ENCODE measurements at places on chromosomes 1 and 21. TPM values are rescaled to one million over a fixed set of nuclear protein-coding genes. Genes with fewer than 3 reads are reported as not detected.

DNA sequence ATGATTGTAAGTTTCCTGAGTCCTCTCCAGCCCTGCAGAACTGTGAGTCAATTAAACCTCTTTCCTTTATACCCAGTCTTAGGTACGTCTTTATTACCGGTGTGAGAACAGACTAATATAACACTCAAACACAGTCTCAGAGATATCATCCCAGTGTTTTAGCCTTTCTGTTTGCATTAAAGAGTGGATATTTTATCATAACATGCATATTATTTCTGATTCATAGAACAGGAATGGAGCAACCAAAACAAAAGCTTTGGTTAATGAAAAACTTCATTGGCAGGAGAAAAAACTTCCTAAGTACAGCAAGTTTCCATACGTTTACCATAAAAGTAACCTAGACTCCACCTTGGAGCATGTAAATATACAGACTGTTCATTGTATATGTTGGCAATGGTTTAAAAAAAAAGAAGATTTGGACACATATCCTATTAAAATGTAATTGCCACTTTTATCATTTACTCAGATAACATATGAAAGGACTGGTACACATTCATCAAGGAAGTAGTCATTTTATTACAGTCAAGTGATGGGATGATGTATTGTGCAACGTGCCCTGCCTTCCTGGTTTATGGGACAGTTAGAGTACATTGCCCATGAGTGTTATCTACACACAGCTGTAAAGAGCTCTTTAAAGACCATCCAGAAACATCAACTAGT, 144.8 kb downstream of the ETS2 start:
- no peak for DNase-seq

GRCh38 chr21:39842741-39843459, 24.3 kb upstream of the PCP4 start:
- DNase-seq = no peak

GRCh38 chr1:52533713-52534112, 19.2 kb downstream of the TUT4 start:
- no peak for DNase-seq

- no peak for DNase-seq
Measured at GRCh38 chr21:15139898-15140297, 75.1 kb upstream of the NRIP1 start.

DNA sequence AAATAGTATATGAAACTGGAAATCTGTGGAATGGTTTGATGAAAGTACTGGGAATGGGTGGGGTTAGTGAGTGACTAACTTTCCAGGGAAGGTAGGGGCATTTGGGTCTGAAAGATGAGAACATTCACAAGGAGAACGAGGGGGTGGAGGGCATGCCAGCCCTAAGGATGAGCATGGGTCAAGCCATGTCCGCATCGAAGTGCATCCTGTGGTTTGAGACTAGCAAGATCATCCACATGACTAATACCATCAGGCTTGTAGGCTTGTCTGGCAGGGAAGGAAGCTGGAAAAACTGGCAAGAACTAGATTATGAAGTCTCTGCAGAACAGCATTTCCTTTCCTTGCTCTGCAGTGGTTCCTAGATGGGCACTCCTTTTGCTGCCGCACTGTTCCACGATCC, 70.4 kb upstream of the UBE2U start:
- no peak for DNase-seq

DNA sequence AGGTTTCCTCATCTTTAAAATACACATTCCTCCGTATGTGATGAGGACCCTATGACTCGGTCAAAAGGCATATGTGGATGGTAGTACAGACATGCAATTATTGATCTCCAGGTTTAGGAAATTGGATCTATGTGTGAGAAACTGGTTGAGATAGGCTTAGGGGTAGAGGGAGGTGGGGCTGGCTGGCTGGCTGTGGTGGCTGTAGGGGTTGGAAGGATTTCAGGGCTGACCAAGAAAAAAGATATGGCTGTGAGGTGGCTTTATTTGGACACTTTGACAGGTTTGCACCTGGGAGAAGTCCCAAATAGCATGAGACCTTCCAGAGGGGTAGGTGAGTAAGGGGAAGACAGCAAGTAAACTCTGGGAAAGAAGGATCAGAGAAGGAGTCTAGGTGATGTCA, 39.6 kb upstream of the ADAM30 start:
- no peak for DNase-seq

DNA sequence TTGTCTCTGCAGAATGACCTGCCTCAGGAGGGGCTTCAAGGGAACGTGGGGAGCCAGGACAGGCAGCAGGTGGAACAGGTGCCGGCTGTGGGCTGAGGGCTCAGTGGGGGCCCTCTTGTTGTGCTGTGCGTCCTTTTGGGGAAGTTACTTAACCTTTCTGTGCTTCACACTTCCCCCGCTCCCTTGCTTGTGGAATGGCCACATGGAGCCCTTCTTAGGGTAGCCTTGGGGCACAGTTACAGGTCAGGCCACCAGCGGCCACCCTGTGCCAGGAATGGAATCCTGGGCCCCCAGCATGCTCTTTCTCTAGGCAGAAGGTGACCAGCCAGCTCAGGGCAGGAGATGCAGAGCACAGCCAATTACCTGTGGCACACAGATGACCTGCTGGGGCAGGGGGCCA, 2.6 kb downstream of the IKBKE start:
- DNase-seq = no peak

DNA sequence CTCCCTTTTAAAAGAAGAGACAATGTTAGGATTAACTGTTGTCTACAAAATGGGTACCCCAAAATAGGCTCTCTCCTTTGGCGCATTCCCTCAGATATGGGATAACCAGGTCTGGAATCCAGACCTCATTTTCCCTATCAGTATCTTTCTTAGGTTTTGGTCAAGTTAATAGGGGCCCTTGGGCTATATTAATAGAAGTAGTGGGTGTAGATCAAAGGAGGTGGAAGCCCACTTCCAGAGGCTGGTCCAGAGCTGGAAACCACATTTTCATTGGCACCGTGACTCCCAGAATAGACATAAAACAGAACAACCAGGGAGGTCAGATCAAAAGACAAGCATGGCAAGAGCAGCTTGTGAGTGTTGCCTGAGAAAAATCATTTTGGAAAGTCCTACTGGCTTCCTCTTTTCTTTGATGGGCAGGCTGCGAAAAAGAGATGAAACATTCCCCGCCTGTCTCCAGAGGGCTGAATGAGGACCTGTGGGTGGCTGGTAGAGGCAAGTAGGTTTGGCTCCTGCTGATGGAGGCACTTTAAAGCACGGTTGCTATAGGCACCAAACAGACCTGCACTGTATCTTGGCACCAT, 25.8 kb upstream of the KIF21B start:
- DNase-seq = no peak

GRCh38 chr1:70979881-70980280, 67.7 kb downstream of the PTGER3 start:
- no peak for DNase-seq

DNA sequence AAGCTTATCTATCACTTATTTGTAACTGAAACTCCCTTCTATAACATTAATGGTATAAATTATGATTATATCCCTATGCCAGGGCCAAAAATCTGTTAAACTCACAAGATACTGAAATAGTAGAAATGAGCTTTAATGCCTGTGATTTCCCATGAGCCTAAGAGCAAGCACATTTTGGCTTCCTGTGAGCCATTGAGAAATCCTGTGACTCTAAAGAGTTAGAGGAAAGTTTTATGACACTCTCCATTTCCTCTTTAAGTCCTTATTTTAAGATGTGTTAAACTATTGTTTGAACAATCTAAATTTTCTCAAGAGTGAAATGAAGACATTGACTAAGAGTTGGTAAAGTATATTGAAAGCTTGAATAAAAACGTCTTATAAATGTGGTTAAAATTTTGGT, 45.6 kb downstream of the SUCO start:
- DNase-seq = no peak

- no peak for DNase-seq
Measured at GRCh38 chr1:22930240-22930912, 42.3 kb downstream of the LACTBL1 start.

DNA sequence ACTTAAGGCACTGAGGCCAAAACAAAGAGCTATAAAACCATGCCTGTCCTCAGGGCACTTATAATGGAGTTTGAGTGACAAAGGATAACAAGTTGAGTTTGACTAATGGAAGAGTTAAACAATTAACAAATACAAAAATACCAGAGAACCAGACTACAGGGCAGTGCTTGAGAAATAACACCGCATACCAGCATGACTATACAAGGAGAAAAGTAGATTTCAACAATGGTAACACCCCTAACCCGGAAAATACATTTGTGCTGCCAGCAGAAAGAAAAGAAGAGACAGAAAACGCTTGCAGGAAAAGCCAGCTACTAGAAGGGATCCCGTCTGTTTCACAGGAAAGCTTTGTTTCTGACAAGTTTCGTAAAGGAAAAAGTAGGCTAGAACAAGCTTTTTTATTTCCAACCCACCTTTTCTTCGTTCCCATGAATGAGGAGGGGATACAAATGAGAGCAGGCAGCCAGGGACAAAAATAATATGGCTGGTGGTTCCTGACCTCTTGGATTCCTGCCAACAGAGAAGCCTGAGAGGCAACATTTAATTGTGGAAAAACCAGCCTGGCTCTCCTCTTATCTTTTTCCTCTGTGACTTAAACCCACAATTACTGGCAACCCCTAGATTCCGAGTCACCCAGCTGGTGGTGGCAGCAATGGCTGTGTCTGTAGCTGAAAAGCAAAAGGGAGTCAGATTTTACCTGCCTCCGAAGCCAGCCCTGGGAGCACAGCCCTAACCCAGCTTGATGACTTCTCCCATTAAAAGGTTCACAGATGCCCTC, 56.5 kb downstream of the WLS start:
- no peak for DNase-seq

- DNase-seq = no peak
Measured at GRCh38 chr1:157519451-157519850, 32.9 kb downstream of the FCRL5 start.

GRCh38 chr21:25330266-25330665, 277.0 kb downstream of the MRPL39 start:
- no peak for DNase-seq

DNA sequence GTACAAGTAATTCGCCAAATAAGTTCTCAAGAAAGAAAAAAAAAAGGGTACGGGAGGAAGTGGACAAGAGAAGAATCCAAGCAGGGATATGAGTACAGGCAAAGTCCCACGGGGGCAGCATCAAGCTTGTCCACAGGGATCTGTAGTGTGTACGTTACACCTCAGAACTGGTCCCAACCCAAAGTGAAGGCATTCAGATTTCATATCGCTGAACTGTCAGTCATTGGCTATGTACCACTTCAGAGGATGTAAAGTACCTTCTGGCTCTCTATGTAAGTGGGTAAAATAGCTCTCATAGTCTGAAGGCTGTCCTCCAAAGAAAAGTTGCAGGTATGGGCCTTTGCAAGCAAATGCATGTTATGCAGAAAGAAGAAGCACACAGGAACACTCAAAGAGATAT, 8.1 kb upstream of the CLCA4 start:
- DNase-seq = no peak

DNA sequence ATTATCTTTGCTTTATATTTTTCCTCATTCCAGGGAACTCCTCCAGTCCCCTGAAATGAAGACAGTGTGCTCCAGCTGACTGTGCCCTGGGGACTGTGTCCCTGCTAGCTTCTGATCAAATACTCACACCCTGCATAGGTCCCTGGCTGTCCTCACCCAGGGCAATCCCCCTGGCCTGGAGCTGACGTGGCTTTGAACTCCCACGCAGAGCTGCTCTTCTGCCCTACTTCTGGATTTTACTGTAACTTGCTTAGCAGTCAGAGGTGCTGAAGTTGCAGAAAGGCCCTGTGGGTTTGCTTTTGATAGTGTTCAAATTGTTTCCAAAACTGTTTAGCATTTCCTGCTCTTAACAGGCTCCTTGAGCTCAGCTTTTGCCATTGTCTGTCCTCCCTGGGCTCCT, 186.5 kb downstream of the FASLG start:
- DNase-seq = no peak

GRCh38 chr1:89121641-89122040, 4.3 kb downstream of the GBP2 start:
- DNase-seq = no peak

DNA sequence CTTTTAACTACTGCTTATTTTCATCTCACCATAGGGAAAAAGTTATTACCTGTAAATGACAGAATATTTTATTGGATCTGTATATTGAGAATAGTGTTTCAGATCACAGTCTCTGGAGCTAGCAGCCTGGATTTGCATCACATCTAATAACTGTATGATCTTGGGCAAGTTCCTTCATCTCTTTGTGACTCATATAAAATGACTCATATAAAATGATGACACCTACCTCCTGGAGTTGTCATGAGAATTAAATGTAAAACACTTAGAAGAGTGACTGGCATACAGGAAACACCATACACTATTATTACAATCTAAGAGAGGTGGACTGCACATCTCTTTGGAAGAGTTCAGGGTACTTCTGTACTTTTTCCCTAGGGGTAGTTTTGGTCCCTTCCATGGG, 421.3 kb downstream of the NEGR1 start:
- DNase-seq = no peak

- DNase-seq = no peak
Measured at GRCh38 chr1:116252785-116253184, 120.3 kb upstream of the ATP1A1 start.

DNA sequence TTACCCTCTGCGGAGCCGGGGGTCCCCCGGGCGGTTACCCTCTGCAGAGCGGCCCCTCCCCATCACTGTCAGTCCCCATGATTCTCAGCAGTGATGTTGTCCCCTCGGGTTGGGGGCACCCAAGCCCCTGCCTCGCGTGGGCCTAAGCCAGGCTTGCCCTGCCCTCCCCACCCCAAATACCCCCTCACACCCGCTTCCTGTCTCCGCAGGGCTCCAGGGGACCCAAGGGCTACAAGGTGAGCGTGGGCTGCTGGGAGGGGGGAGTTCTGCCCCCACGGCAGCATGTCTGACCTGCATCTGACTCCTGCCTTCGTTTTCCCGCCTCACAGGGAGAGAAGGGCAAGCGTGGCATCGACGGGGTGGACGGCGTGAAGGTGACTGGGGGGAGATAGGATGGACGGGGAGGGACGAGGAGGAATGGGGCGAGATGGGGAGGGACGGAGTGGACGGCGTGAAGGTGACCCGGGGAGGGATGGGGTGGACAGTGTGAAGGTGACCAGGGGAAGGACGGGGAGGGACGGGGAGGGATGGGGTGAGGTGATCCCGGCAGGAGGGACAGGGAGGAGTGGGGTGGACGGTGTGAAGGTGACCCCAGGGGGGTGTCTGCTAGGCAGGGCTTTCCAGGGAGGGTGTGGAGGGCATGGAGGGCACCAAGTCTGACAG, 8.6 kb downstream of the COL6A1 start:
- no peak for DNase-seq

The NR0B2 gene
- total RNA-seq = not detected

The C1orf185 gene
- total RNA-seq = not detected

The KLHDC8A gene
- total RNA-seq = not detected

The IGSF8 gene
- total RNA-seq = 18.3 TPM

The NRAS gene
- total RNA-seq = 31.2 TPM

The SLC19A1 gene
- total RNA-seq = 18.6 TPM

The ACOT11 gene
- 3.8 TPM for total RNA-seq

The DMRTA2 gene
- total RNA-seq = not detected

The B3GALT2 gene
- 0.25 TPM for total RNA-seq

The GBP6 gene
- not detected for total RNA-seq

The UTS2 gene
- total RNA-seq = 0.65 TPM

The LINGO4 gene
- total RNA-seq = not detected
